Activated B cell treated with CpG ODN at 0.5 μM for 24 hours (primary cell): ENCODE measurements at places on chromosomes 4 and X. TPM values are rescaled to one million over a fixed set of nuclear protein-coding genes. Genes with fewer than 3 reads are reported as not detected.
A peak's percentile ranks its signal among the peaks of the same experiment; 100 is the strongest.

DNA sequence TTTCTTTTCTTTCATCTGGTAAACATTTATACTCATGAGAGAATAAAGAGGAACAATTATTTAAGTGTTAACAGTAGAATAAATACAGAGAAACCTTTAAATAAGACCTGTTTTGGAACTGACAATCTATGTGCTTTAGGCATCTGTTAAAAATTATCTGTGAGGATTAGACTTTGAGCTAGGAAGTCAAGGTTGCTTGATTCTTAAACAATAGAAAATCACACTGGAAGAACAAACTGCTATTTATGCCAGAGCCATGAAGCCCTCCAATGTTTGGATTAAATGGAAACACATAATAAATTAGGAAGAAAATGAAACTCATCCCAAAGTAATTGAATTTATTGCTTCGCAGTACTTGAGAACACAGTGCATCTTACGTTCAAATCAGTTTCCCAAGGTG is 207.2 kb upstream of the NPY2R start:
- H3K36me3 ChIP-seq = no peaks in the 10 kb centered on the region
- no peak overlapping the region for H3K27ac ChIP-seq
- no peak overlapping the region for H3K4me3 ChIP-seq
- H3K27me3 ChIP-seq = no peaks in the 10 kb centered on the region
- no peaks in the 10 kb centered on the region for H3K4me1 ChIP-seq

GRCh38 chr4:113732967-113733527 is 28.5 kb downstream of the CAMK2D start:
- DNase-seq = no peak
- peaks cover 67% of the 10 kb centered on the region for H3K4me1 ChIP-seq
- H3K27ac ChIP-seq = no peak overlapping the region
- H3K4me3 ChIP-seq = no peak overlapping the region
- H3K27me3 ChIP-seq = no peaks in the 10 kb centered on the region
- peaks cover 43% of the 10 kb centered on the region for H3K36me3 ChIP-seq

- peak within 1 kb of the TSS; percentile 90 for H3K4me3 ChIP-seq
- peak; percentile 74 for DNase-seq
- H3K36me3 ChIP-seq = peaks cover 27% of the 10 kb centered on the region
- no peaks in the 10 kb centered on the region for H3K27me3 ChIP-seq
Measured at GRCh38 chrX:155070975-155071693, at the start of the genes BRCC3, CMC4 and MTCP1. Gene BRCC3 (plus strand): TSS chrX:155071508. CDS start chrX:155071528, 20 bp downstream. Gene CMC4 (minus strand): TSS chrX:155071136. CDS start chrX:155064023, 7,113 bp downstream. Gene MTCP1 (minus strand): TSS chrX:155071136. CDS start chrX:155066010, 5,126 bp downstream.

DNA sequence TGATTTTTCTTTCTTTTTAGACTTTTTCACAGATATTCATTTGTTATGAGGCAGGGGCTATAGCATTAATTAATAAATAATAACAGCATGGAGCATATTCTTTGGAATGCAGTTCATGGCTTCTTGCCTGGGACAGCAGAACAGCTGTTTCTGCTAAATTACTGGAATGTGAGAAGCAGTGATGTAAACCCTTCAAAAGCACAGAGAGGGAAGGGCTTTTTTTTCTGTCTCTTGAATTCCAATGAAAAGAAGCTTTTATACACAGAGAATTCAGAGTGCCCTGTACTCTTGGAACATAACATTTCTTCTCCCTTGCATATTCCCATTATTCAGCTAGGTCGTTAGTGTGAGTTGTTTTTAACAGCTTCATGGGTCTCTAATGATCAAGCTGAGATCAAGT is 28.5 kb upstream of the ANK2 start:
- H3K27ac ChIP-seq = no peak overlapping the region
- no peak overlapping the region for H3K4me3 ChIP-seq
- no peaks in the 10 kb centered on the region for H3K27me3 ChIP-seq

- no peak overlapping the region for H3K4me3 ChIP-seq
- H3K4me1 ChIP-seq = no peaks in the 10 kb centered on the region
- no peak overlapping the region for H3K27ac ChIP-seq
Measured at GRCh38 chr4:78557841-78558240, 6.3 kb downstream of the ANXA3 start.

DNA sequence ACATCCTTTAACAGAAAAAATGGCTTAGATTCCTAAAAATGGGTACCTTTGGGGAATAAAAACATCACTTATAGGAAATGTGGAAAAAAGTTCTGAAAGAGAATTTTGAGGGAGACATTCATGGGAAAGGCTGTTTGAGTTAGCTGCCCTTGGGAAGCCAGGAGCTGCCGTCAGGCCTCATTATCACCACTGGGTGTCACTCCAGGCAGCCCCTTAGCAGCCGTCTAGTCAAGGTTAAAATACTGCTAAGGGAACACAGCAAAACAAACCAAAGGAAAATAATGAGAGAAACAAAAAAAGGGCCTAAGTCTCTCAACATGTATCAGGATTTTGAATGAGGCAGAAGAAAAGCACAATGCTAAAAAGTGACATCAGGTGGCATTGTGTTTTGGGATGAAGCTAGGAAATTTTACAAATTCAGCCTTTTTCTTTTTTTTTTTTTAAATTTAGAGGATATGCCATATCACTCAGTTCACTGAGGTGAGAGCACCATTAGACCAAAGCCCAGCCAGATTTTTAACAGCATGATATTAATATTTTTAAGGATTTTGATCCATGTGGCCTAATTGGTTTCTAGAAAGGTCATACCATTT is 235.3 kb downstream of the GPAT3 start:
- DNase-seq = no peak
- no peaks in the 10 kb centered on the region for H3K4me1 ChIP-seq
- no peak overlapping the region for H3K27ac ChIP-seq
- H3K4me3 ChIP-seq = no peak overlapping the region
- H3K27me3 ChIP-seq = peaks cover 6% of the 10 kb centered on the region
- no peaks in the 10 kb centered on the region for H3K36me3 ChIP-seq

GRCh38 chr4:128854433-128854832 is 44.9 kb downstream of the JADE1 start:
- H3K4me1 ChIP-seq = peaks cover 20% of the 10 kb centered on the region
- DNase-seq = no peak
- H3K4me3 ChIP-seq = no peak overlapping the region
- no peaks in the 10 kb centered on the region for H3K27me3 ChIP-seq
- H3K27ac ChIP-seq = peak overlapping the region; percentile 43

- no peak overlapping the region for H3K4me3 ChIP-seq
- peaks cover 42% of the 10 kb centered on the region for H3K4me1 ChIP-seq
- H3K36me3 ChIP-seq = peaks cover 26% of the 10 kb centered on the region
- DNase-seq = no peak
Measured at GRCh38 chrX:154074199-154074598, 23.3 kb downstream of the MECP2 start.

DNA sequence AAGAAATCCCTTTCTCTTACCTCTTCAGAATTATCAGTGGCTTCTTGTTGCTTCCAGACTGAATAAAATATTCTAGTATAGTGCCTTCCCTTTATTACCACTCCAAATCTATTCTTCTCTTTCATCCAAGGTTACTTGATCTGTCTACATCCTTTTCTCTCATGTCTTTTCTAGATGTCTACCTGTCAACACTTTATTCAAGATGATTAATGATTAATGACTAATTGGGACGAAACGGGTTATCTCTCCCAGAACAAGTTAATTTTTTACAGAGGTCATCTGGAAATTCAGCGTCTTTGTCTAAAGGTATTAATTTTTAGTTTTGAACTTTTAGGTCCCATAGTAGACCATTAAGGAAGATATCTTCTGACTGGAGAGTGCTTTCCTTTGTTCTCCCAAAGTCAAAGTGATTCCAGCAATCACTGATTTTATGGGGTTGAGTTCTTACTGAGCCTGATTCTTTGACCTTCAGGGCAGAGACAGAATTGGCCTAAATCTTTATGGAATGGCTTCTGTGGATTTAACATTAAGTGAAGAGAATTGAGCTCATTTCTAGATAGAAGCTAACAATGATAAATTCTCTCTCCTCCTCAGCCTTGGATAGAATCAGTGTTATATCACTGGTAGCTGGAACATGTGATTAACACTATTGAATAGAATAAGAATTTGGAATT is 335.4 kb upstream of the TEX13C start:
- H3K4me3 ChIP-seq = no peak overlapping the region
- H3K4me1 ChIP-seq = no peaks in the 10 kb centered on the region
- no peak for DNase-seq
- no peaks in the 10 kb centered on the region for H3K36me3 ChIP-seq
- H3K27ac ChIP-seq = no peak overlapping the region

DNA sequence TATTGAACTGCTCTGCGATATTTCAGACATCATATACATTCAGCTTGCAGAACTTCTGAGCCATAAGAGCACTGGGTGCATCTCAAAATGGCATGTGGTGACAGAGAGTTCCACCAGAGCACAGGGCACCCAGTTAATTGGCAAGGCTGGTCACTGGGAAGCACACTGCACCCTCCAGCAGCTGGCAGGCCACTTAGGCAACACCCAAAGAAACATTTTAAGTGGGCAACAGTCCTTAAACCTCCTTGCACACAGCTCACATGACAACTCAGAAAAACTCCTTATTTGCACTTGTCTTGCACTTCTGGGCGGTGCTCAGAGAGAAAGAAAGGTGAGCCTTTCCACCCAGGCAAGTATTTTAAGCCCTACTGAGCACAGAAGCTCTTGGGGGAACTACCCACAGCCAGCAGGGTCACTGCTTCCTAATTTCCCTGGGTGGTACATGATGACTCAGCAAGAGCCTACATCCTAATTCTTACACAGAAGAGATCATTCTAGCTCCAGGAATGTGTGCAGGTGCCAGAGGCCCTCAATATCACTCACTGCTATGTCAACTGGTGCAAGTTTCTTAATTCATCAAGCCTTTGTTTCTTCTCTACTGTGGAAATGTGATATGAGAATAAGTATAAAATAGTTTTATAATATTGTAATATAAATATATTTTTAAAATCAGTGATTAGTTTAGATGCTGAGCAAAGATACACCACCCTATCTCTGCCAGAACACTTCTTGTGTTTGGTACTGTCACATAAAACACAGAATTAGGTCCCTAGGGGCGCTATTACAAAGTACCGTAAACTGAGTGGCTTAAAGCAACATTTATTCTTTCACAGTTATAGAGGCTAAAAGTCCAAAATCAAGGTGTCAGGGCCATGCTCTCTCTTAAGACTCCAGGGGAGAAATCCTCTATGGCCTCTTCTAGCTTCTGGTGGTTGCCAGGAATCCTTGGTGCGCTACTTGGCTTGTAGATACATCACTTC is 155.1 kb upstream of the PPARGC1A start:
- DNase-seq = no peak
- H3K27me3 ChIP-seq = no peaks in the 10 kb centered on the region
- H3K4me1 ChIP-seq = no peaks in the 10 kb centered on the region
- H3K27ac ChIP-seq = no peak overlapping the region

DNA sequence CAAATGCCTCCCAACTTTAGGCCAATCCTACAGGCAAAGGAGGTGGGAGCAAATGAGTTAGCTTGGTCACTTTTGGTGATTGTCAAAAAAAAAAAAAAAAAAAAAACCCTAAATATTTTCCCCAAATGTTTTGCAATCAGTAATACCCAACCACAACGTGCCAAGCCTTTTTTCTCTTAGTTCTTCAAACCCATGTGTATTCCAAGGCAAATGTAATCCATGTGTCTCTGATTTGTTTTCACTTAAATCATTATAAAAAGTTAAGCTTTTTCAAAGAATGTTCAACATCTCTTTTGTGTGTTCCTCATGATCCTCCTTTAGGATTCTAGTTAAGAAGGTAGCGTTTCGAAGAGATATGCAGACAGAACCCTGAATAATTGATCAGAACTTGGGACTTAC is 328.4 kb downstream of the PAPSS1 start:
- H3K4me3 ChIP-seq = no peak overlapping the region
- H3K36me3 ChIP-seq = no peaks in the 10 kb centered on the region
- no peaks in the 10 kb centered on the region for H3K27me3 ChIP-seq
- H3K4me1 ChIP-seq = no peaks in the 10 kb centered on the region

DNA sequence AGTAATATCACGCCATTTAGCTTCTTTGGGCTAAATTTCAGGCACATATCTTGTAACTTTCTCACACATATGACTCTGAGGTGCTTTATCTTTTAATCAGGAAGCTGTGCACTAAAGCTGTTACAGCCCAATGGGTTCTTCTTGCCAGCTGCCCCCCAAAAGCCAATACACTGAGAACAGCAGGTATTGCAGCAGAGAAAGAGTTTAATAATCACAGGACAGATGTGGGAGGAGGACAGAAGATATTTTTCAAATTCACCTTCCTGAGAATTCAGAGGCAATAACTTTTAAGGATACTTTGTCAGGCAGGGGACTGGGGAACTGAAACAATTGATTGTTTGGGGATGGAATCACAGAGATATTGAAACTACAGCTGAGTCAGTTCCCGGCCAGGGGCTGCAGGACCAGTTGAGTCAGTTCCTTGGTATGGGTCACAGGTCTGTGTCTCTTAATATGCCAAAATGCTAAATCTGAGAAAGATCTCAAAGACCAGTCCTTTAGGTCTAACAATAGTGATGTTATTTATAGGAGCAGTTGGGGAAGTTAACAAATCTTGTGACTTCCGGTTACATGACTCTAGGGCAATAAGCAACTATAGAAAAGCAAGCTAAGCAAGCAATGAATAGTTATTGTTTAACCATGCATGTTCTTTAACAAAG is 28.1 kb downstream of the DDIT4L start:
- peak overlapping the region; percentile 3 for H3K4me3 ChIP-seq
- H3K27ac ChIP-seq = no peak overlapping the region
- no peaks in the 10 kb centered on the region for H3K36me3 ChIP-seq
- peaks cover 30% of the 10 kb centered on the region for H3K4me1 ChIP-seq

- H3K4me1 ChIP-seq = peaks cover 3% of the 10 kb centered on the region
- no peaks in the 10 kb centered on the region for H3K36me3 ChIP-seq
- H3K27ac ChIP-seq = no peak overlapping the region
- H3K4me3 ChIP-seq = no peak overlapping the region
Measured at GRCh38 chr4:5878359-5878758, 14.5 kb downstream of the CRMP1 start.

DNA sequence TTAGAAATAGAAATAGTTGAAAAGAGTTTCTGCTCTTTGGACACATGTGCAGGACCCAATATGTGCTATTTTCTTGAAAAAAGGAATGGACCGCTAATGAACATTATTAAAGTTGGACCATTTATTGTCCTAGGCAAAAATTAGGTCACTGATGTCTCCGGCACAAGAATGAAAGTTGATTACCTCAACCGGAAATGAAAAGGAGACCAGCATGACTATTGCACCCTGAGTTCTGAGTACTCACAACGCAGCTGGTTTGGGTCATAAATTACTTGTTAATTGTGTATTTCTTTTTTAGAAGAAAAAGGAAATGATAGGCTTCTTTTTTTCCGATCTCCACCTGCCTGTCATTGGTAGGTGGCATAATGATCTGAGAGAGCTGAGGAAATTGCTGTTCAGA is 232.7 kb downstream of the ARHGAP24 start:
- H3K27ac ChIP-seq = peak overlapping the region; percentile 84
- DNase-seq = no peak
- peaks cover 66% of the 10 kb centered on the region for H3K4me1 ChIP-seq
- peaks cover 31% of the 10 kb centered on the region for H3K36me3 ChIP-seq

DNA sequence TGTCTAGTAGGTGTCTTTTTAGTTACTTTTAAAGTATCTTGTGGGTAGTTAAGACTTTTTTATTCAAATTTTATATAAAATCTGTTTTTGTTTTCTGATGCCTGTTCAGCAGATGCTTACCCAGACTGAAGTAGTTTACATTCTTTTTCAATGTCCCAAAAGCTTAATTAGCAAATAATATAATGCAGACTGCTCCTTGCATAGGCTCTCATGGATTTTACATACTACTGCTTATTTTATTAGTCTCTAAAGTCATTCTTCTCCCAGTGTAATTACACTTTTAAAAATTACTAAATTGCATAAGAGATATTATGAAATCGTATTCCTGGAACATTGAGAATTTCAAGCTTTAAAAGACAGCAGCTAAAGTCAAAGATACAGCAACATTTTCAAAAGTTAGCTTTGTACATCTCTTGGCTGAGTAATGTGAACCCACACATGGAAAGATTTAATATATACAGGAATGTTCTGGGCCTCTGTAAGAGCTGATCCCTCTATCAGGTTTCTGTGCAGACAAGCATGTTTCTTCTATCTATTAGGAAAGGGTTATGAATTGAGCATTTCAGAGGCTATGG is 148.4 kb upstream of the SPRY1 start:
- H3K36me3 ChIP-seq = no peaks in the 10 kb centered on the region
- no peak overlapping the region for H3K4me3 ChIP-seq
- H3K27me3 ChIP-seq = no peaks in the 10 kb centered on the region
- H3K4me1 ChIP-seq = peaks cover 13% of the 10 kb centered on the region

The NAP1L3 gene
- 0.20 and 0.32 TPM in 2 replicates for total RNA-seq

The XKRX gene
- 2.0 and 2.2 TPM in 2 replicates for total RNA-seq
